ENCODE measurements at places on chromosomes 7 and 10.
A peak's percentile ranks its signal among the peaks of the same experiment; 100 is the strongest.

DNA sequence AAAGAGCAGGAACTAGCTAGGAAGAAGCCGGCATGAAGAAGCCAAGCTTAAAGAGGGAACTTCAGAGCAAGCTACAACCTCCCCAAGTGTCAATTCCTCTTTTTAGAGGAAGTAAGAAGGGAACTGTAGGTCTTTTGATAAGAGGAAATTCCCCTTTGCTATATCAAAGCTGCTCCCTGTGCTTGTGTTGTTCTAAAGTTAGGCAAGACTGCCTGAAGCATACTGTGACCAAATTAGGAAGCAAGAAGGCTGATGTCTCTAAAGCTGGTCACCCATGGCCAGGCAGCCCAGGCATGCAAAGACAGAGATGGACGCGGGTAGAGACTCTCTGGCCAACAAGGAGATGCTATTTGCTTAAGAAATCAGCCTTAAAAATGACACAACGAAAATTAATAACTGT lies 87.9 kb downstream of the RNF216 start:
- peak; percentile 49 for DNase-seq

- no peak for DNase-seq
Observed at GRCh38 chr10:7697426-7697825, 5.7 kb upstream of the ITIH2 start.

- no peak for DNase-seq
Observed at GRCh38 chr10:73871295-73872189, 2.8 kb downstream of the CAMK2G start.

DNA sequence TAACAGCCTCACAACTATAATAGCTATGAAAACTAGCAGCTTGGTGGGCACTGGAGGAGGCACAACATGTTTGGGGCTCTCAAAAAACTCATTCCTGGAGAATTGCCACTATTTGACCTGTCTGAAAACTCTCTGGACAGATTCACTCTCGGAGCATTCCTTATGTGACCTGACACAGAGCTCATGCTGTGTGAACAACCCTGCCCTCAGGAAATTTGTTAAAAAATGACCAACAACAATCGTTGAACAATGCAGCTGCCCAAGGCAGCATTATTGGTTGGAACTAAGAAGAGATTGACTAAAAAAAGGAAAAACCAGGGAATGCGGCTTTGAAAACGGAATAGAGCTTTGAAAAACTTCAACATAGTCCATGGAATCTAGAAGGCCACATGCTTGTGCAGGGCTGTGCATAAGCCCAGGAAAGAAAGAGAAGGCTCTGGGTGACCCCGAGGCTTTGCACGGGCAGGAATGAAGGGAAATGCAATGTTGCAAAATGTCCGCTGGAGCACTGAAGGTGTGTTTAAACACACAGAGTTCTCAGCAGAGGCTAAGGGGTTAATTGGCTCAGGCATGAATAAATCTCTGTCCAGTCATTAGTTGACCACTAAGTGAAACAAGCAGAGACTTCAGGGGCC lies 52.8 kb downstream of the NAMPT start:
- DNase-seq = no peak

DNA sequence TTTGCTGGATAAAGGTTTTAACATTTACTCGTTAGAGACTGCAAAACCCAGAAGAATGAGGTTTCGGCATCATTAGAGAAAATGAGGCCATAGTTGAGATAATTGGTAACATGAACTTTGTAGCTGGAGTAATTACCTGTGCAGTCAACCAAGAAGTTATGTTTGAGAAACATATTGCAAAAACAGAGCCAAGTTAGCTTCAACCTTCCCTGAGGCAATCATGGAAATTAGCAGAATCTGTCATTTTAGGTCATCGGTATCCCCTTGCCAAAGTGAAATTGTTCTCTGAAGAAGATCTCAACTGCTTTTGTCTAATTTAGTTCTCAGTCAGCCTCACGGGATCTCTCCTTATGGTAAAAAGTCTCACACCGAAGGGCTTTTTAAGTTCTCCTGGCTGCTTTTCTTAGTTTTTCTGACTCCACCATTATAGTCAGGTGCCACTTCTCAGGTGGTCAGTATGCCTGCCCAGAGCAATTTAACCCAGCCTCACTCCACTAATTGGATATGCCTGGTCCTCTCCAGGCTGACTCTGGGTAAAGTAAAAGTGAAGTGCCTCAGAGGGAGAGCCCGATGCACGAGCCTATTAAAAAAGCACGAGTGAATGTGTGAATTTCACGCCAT lies 52.5 kb downstream of the NRCAM start:
- DNase-seq = no peak

DNA sequence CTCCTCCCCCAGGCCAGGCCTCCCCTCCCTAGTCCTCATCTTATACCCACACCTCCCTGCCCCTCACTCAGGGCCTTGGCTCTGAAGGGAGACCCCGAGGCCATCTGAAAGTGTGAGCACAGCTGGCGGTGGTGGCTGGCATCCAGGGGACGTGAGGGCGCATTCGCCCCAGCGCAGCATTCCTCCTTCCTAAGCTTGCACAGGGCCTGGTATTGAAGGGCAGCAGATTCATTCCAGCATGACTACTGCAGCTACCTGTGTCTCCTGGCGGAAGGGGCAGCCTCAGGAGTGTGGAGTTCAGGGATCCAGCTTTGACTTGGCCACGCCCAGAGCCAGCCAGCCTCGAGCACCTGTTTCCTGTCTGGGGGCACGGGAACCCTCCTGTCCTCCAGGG lies 72.6 kb downstream of the PARP12 start:
- DNase-seq = no peak

- no peak for DNase-seq
Observed at GRCh38 chr10:87541114-87541513, 36.4 kb downstream of the MINPP1 start.

DNA sequence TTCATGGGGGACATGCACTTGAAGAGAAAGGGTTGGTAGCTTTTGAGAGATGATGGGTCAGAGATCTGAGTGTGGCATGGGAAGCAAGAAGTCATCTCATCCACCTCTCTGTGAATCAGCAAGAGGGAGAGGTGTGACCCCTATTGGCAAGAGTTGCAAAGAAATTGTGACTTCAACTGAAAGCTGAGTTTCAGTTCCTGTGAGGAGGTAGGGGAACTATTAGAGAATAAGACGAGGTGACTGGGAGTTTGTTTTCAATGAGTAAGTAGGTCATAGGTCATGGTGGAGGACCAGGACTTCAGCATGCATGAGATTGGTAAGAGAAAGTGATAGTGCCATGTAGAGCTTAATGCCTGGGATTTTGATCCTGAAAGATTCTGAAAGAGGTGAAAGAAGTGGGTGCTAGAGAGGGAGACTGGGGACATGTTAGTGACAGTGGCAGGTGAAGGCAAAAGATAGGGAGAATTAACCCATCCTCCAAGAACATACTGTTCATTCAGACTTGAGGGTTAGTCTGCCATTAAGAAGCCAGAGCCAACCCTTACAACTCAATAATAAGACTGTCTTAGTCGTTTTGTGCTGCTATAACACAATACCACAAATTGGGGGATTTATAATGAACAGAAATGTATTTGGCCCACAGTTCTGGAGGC lies 75.5 kb upstream of the CAPZA2 start:
- DNase-seq = no peak

DNA sequence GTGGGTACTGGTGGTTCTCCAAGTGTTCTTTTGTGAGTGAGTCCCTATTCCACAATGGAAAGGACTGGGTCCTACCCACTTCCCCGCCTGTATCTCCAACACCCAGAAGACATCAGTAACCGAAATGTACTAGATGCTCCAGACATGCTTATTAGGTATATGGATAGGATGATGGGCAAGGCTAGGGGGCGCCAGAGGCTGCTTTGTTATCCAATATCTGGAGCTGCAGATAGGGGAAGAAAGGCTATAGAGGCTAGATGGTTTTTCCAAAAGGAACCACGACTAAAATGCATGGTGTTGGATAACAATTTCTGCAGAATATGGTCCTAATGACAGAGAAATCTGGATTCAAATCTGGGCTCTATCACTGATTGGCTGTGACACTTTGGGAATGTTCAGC lies 56.2 kb upstream of the TM9SF3 start:
- no peak for DNase-seq

- DNase-seq = no peak
Observed at GRCh38 chr7:122136639-122137245, 7.3 kb downstream of the AASS start.

- DNase-seq = no peak
Observed at GRCh38 chr7:157692460-157693011, 355.7 kb downstream of the DNAJB6 start.

GRCh38 chr7:106773228-106773627 lies 91.9 kb upstream of the PIK3CG start:
- no peak for DNase-seq

DNA sequence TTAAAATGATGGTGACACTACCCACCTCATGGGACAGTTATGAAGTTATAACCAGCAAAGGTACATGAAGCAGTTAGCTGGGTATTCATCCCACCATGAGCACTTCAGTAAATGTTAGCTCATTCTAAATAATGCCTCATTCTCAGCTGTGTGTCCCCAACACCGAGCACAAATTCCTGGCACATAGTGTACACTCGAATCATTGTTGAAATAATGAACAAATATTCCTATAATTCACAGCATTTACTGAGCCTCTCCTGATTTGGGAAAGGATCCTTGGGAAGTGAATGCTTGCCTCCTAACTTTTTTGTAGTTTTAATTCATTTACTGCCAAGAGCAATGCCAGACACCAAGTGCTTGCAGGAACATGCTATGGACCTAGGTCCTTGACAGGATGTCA lies 235.2 kb downstream of the DGKI start:
- no peak for DNase-seq

DNA sequence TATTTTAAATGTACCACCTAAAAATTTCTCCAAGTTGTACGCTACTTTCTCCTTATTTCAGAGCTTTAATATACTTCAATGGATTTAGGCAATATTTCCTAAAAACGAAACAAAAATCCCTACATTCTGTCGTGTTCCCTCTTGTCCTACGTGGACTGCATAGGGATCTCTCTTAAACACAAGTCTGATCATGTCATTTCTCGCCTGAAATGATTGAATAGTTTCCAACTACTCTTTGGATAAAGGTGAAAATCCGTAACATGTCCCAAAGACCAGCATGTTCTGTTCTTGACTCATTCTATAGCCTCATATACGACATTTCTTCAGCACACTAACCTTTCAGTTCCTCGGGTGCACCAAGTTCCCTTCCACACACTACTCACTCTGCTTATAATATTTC lies 17.7 kb upstream of the TPK1 start:
- DNase-seq = no peak

DNA sequence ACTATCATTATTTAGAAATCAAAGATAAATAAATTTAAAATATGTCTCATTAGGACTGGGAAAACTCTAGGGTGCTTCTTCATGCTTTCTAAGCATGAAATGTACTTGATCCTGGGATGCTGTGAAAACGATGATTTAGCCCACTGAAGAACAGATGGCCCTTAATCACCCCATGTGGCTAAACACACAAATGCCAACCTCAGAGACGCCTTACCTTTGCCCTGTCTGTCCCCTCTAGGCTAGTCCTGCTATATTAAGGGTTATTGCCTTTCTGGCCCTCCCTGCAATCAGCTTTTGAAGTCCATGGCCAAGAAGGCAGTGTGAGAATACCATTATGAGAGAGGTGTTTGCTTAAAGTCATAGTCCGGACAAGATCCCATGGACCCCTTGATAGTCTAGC lies 217.2 kb downstream of the TWIST1 start:
- DNase-seq = no peak

- no peak for DNase-seq
Observed at GRCh38 chr10:35331894-35332640, 4.2 kb upstream of the CCNY start.

- no peak for DNase-seq
Observed at GRCh38 chr7:140525743-140526142, 46.4 kb upstream of the MKRN1 start.

DNA sequence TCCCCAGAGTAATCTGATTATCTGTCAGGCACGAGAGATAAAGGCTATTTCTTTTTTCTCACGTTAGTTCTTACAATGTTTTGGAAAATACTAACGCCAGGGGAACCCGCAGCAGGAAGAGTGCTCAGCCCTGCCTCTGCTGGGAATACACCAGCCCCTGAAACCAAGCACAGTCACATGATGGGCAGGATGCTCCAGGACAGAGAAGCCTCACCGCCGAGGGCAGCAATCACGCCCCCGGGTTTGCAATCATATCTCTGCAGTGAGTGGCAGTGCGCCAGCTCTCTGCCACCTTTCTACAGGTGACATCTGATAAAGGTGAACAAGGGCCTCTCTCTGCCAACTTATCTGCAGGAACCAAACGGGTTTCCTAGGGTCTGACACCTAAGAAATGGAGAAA lies 39.8 kb downstream of the BRI3 start:
- no peak for DNase-seq

GRCh38 chr10:110353244-110354119 lies 48.8 kb upstream of the SMNDC1 start:
- no peak for DNase-seq

DNA sequence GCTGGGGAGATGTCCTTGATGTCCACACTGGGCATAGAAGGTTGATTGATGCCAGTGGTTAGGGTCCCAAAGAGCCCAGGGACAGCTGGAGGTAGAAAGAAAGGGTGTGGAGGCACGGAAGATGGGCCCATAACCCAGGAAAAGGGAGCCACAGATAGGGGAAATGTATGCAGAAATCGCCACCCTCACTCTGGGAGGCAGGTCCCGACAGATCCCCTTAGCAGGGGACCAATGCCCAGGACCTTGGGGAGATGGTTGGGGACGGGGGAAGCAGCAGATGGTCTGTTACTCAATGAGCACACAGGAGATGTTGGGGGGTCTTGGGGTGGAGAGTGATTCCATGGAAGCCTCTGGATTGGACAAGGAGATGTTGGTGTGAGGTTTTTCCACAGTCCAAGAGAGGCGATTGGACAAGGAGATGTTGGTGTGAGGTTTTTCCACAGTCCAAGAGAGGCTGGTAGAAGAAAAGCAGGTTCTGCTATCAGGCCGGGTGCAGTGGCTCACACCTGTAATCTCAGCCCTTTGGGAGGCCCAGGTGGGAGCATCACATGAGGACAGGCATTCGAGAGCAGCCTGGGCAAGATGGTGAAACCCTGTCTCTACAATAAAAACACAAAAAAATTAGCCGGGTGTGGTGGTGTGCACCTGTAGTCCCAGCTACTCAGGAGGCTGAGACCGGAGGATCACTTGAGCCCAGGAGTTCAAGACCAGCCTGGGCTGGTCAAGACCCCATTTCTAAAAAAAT lies 7.0 kb upstream of the PPP1R35 start:
- DNase-seq = no peak

DNA sequence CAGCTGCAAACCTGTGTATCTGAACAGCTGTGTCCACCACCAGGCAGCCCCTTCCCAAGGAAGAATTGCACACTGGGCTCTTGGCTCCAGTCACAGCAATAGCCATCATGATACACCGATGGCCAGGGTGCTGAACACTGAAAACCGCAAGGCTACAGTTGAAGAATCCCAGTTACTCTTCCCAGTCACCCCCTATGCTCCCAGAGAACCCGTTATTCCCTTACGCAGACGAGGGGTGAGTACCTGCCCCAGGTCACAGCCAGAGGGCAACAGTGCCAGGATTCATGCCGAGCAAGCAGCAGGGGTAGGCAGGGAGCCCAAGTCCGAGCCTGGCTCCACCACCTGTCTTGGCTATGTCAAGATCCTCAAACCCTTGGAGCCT lies 57.8 kb downstream of the RASGEF1A start:
- no peak for DNase-seq

- DNase-seq = no peak
Observed at GRCh38 chr7:96408881-96409280, 87.0 kb upstream of the SLC25A13 start.
